ENCODE measurements at places on chromosomes 12 and 14. TPM values are rescaled to one million over a fixed set of nuclear protein-coding genes. Genes with fewer than 3 reads are reported as not detected.

Gene PIWIL1
- 0.13 TPM for total RNA-seq

Gene IFI27
- total RNA-seq = 5.6 TPM

Gene PSME1
- 110 TPM for total RNA-seq

Gene KRT8
- 1.1 TPM for total RNA-seq

Gene A2ML1
- total RNA-seq = not detected

Gene AQP2
- not detected for total RNA-seq

Gene HOXC13
- 0.04 TPM for total RNA-seq

DNA sequence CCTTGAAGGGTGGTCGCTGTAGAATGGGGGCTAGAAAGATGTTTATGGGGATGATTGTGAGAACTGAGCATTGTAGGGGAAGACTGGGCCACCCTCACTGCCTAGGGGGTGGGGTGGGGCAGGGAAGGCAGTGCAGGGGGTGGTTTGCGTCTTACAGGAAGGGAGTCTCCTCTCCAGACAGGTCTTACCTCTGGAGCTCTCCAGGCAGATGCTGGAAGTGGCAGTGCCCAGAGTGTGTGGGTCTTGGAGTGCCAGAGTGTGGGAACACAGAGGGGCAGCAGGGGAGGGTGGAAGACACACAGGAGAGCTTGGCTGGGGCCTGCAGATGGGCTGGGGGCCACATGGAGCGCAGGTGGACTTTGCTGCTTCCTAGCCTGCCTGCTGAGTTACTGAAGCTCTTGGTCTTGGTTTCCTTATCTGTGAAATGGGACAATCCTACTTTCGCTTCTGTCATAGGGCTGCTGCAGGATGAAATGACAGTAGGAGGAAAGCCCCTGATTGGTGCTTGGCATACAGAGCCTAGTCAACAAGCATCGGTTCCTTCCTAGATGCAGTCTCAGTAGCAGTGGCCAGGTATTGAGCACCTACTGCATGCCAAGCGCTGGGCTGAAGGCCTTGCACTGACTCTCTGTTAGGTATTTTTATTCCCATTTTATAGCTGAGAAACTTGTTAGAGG, 118.3 kb downstream of the SLC25A47 start:
- no peaks in the 10 kb centered on the region for H3K36me3 ChIP-seq
- H3K27me3 ChIP-seq = no peaks in the 10 kb centered on the region
- no peak overlapping the region for H3K4me3 ChIP-seq
- no peak overlapping the region for H3K27ac ChIP-seq

GRCh38 chr12:132399092-132400010, 70.0 kb upstream of the GALNT9 start:
- H3K36me3 ChIP-seq = no peaks in the 10 kb centered on the region
- DNase-seq = no peak
- H3K27me3 ChIP-seq = peaks cover 71% of the 10 kb centered on the region
- H3K4me3 ChIP-seq = no peak overlapping the region

- no peak overlapping the region for H3K27ac ChIP-seq
- no peak overlapping the region for H3K4me3 ChIP-seq
- no peaks in the 10 kb centered on the region for H3K36me3 ChIP-seq
- DNase-seq = no peak
- no peaks in the 10 kb centered on the region for H3K4me1 ChIP-seq
- H3K27me3 ChIP-seq = no peaks in the 10 kb centered on the region
Observed at GRCh38 chr12:79156846-79157463, 292.4 kb downstream of the SYT1 start.

DNA sequence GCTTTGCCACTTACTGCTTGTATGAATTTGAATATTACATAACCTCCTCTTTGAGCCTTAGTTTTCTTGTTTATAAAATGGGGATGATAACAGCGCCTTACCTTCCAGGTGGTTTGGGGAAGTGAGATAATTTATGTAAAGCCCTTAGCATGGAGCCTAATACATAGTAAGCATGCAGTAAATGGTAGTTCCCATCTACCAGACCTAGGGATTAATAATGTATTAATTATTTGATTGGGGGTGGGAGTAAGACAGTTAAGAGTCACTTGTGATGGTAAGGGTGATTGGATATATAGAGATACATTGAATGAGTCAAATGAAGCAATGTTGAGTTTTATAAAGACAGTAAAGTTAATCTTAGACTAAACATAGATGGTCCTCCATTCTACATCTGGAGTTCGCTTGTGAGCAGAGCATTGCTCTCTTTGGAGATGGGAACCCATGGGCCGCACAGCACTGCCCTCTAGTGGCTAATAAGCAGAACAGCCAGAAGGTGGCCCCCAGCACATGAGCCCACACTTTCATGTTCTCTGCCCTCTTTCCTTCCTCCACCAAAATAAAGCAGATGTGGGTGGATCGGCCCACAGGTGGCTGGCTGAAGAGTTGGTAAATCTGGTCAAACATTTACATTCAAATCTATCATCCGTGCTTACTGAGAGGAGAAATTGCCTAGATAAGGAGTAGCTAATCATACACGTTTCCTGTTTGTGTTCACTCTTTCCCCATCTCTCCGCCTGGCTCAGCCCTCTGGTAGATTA, 26.5 kb upstream of the TAMALIN start:
- peak; percentile 85 for DNase-seq
- no peak overlapping the region for H3K27ac ChIP-seq
- no peak overlapping the region for H3K4me3 ChIP-seq
- H3K27me3 ChIP-seq = no peaks in the 10 kb centered on the region

DNA sequence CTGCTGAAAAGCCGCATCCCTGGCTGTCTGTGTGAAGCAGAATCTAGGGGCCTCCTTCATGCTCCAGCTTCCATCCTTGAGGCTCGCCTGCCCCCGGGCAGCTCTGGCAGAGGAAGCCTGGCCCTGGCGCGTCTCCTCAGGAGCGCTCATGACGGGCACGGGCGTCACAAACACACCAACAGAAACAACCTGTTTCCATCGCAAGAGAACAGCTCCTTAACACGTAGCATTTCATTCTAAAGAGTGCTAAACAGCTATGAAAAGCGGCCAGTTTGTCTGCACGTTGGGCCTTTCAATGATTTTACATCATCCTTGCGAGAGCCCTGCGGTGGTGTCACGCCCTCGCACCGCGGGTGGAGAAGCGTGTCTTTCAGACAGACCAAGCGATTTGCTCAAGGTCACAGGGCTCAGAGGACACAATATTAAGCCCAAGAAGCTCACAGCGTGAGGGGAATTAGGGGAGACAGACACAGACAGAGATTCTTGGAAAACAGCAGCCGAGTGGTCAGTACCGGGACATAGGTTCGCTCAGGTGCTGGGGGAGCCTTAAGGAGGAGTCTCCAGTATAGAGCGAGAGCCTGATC, 4.9 kb downstream of the ADGRD1 start:
- H3K36me3 ChIP-seq = no peaks in the 10 kb centered on the region
- DNase-seq = no peak
- H3K27me3 ChIP-seq = peaks cover 4% of the 10 kb centered on the region
- H3K4me3 ChIP-seq = no peak overlapping the region
- no peak overlapping the region for H3K27ac ChIP-seq

- no peaks in the 10 kb centered on the region for H3K27me3 ChIP-seq
- H3K4me3 ChIP-seq = no peak overlapping the region
- no peaks in the 10 kb centered on the region for H3K36me3 ChIP-seq
- H3K4me1 ChIP-seq = no peaks in the 10 kb centered on the region
- no peak for DNase-seq
Observed at GRCh38 chr14:21668377-21668776, 5.2 kb downstream of the OR4E1 start.

GRCh38 chr12:19739195-19739776, 300.0 kb downstream of the AEBP2 start:
- DNase-seq = peak; percentile 85
- no peaks in the 10 kb centered on the region for H3K27me3 ChIP-seq
- H3K36me3 ChIP-seq = no peaks in the 10 kb centered on the region
- H3K27ac ChIP-seq = no peak overlapping the region
- H3K4me1 ChIP-seq = no peaks in the 10 kb centered on the region
- no peak overlapping the region for H3K4me3 ChIP-seq

- DNase-seq = peak; percentile 78
- peak within 1 kb of the TSS; percentile 79 for H3K4me3 ChIP-seq
- no peaks in the 10 kb centered on the region for H3K4me1 ChIP-seq
- no peaks in the 10 kb centered on the region for H3K36me3 ChIP-seq
- peak within 1 kb of the TSS; percentile 54 for H3K27ac ChIP-seq
- peaks cover 2% of the 10 kb centered on the region for H3K27me3 ChIP-seq
Observed at GRCh38 chr12:63668028-63668799, at the start of gene DPY19L2. TSS of gene DPY19L2 (minus strand) at chr12:63668493. CDS start at chr12:63668393, 100 bp downstream.

DNA sequence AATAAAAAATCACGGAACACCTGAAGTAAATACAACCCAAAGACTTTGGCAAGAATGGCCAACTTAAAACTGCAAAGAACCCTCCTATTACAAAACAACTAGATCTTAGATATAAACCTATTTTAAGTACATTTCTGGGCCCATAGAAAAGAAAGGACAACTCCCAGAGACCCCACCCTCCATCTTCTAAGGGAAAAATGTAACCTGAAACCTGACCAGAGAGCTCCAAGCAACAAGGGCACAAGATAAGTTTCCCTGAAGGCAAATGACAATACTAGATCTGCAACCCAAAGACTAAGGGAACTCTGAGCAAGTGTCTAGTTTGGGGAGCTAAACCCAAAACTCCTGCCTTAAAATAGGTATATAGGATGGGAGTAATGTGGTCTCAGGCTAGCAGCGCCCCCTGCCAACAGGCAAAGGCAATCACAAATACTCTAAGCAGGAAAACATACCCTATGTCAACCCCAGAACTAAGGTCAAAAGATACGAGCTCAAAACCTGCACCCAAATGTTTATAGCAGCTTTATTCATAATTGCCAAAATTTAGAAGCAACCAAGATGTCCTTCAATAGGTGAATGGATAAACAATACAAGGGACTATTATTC, 218.9 kb downstream of the ITPR2 start:
- H3K27me3 ChIP-seq = no peaks in the 10 kb centered on the region
- no peaks in the 10 kb centered on the region for H3K4me1 ChIP-seq
- H3K27ac ChIP-seq = no peak overlapping the region

- peaks cover 17% of the 10 kb centered on the region for H3K4me1 ChIP-seq
- no peak overlapping the region for H3K27ac ChIP-seq
- no peaks in the 10 kb centered on the region for H3K27me3 ChIP-seq
- no peaks in the 10 kb centered on the region for H3K36me3 ChIP-seq
- H3K4me3 ChIP-seq = no peak overlapping the region
Observed at GRCh38 chr14:50045837-50046236, 70.5 kb downstream of the VCPKMT start.

DNA sequence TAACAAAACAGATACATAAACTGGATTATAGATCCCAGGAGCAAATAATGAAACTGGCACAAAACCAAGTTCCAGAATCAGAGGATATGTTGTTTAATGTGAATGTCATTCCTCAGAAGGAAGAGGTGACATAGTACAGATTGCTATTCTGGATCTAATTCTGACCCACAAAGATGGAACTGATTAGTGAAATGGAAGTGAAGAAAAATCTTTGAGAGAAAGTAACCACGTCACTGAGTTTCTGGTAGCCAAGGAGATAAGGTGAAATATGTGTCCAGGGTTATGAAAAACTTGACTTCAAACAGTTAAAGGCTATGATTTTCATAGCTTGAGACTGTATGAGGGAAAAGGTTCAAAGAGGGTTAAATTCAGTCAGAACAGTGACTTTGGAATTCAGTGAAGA, 8.3 kb downstream of the OR10AD1 start:
- H3K27ac ChIP-seq = no peak overlapping the region
- no peak for DNase-seq

DNA sequence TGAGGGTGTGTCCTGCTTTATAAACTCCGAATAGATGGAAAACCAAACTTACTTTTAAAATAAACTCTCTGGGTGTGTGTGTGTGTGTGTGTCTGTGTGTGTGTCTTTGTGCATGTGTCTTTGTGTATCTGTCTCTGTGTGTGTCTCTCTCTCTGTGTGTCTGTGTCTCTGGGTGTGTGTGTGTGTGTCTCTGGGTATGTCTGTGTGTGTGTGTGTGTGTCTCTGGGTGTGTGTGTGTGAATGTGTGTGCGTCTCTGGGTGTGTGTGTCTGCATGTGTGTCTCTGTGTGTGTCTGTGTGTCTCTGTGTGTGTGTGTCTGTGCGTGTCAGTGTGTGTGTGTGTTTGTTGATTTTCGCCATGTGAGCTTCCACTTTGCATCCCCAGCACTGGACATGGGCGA, 9.2 kb downstream of the RAN start:
- DNase-seq = no peak
- no peaks in the 10 kb centered on the region for H3K27me3 ChIP-seq
- H3K4me3 ChIP-seq = no peak overlapping the region
- no peak overlapping the region for H3K27ac ChIP-seq
- peaks cover 12% of the 10 kb centered on the region for H3K36me3 ChIP-seq

DNA sequence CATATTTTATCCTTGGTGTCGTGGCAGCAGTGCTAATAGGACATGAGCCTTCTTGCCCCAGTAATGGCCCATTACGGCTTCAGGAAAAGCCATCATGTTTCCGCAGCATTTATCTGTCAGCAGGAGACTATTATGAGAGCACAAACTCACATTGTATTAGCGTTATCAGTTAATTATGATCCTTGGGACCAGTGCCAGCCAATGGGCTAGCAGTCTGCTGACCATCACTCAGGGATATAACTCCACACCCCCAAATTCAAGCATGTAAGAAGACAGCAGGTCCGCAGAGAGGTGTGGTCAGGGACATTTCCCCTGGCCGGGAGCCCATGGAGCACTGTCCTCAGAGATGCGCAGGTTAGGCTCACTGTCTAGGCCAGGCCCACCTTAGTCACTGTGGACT, 4.9 kb upstream of the ESRRB start:
- H3K4me3 ChIP-seq = no peak overlapping the region
- peaks cover 48% of the 10 kb centered on the region for H3K27me3 ChIP-seq
- no peaks in the 10 kb centered on the region for H3K36me3 ChIP-seq
- no peak overlapping the region for H3K27ac ChIP-seq

DNA sequence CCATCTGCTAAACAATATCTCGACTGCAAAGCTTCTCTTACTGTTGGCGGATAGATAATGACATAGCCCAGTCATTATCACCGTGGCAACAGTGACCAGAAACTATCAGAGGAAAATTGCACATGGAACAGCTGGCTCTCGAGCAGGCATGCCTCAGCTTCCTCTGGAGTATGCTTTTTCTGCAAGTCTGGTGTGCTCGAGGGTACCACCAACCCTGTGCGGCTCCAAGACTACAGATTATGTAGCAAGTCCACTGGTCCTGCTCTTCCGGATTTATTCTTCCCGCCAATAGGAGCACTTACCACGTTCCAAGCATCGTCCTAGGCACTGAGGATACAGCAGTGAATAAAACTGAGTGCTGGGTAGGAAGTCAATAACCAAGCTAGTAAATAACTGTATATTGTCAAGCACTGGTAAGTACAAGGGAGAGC, 1.4 kb upstream of the GLRX5 start:
- no peaks in the 10 kb centered on the region for H3K36me3 ChIP-seq
- H3K4me1 ChIP-seq = peaks cover 29% of the 10 kb centered on the region
- peak overlapping the region; percentile 94 for H3K27ac ChIP-seq
- no peaks in the 10 kb centered on the region for H3K27me3 ChIP-seq
- peak; percentile 63 for DNase-seq

DNA sequence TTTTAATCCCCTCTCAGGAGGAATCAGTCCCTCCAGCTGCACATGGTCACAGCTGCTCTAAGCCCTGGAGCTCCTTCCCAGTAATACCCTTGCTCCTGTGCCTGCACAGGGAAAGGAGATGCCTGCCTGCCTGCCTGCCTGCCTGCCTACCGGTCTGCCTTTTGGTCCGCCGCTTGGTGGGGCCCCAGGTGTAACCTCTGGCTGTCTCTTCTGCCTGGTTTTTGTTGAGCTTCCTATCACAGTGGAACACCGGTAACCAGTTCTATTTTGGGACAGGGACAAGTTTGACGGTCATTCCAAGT, 99.8 kb downstream of the DAD1 start:
- H3K36me3 ChIP-seq = no peaks in the 10 kb centered on the region
- H3K4me3 ChIP-seq = no peak overlapping the region
- no peak for DNase-seq
- H3K27ac ChIP-seq = no peak overlapping the region
- peaks cover 23% of the 10 kb centered on the region for H3K4me1 ChIP-seq

Measured in muscle of leg (tissue), 16 donors.